ENCODE measurements at places on chromosomes 5 and 9.

GRCh38 chr5:104062621-104063377 lies 500.2 kb upstream of the NUDT12 start:
- no peak for DNase-seq

- no peak for DNase-seq
Measured at GRCh38 chr5:114789773-114790402, 379.8 kb downstream of the TRIM36 start.

GRCh38 chr9:80094176-80094771 lies 522.5 kb downstream of the TLE4 start:
- no peak for DNase-seq

DNA sequence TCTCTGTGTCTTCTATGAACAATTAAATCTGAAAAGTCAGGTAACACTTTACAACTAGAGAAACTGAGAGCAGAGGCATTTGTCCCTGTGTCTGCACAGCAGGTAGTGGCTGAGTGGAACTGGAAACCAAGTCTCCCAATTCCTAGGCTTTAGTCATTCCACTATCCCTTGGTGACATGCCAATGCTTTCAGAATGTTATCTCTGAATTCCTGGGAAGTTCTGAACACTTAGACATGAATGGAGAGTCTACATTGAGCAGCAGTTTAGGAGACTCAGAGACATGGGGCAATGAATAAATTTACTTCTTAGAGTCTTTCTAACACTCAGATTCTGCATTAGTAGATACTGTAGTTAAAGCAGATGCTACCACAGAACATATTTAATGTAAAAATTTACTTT lies 94.8 kb upstream of the APC start:
- DNase-seq = no peak

- DNase-seq = no peak
Measured at GRCh38 chr5:111667128-111667736, 89.8 kb downstream of the NREP start.

DNA sequence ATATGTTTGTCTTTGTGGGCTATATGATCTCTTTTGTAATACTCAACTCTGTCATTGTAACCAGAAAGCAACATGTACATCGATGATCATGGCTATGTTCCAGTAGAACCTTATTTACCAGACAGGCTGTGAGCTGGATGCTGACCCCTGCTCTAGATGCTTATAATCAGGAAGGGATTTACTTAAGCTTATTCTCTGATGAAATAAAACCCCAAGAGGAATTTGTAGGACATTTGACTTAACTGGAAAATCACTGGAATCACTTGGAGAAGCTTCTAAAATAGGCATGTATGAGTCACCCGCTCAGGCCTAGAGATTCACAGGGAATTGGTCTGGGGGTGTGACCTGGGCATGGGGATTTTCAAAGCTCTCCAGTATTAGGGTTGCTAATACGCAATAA lies 285.8 kb upstream of the ZNF608 start:
- no peak for DNase-seq

DNA sequence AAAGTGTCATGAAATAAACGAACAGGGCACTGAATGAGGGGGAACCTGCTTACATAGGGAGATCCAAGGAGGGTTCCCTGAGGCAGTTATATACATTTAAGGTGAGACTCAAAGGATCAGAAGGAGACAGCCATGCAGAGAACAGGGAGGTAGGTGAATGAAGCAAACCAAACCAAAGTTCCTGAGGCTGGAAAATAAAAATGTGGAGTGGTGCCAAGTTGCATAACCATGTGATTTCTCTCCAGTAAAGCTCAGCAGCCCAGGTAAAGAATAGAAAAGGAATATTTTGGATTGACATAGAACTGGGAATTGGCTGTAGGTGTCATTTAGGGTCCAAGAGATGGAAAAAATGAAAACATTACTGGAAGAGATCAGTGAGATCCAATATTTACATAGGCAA lies 110.7 kb downstream of the CAAP1 start:
- DNase-seq = no peak

DNA sequence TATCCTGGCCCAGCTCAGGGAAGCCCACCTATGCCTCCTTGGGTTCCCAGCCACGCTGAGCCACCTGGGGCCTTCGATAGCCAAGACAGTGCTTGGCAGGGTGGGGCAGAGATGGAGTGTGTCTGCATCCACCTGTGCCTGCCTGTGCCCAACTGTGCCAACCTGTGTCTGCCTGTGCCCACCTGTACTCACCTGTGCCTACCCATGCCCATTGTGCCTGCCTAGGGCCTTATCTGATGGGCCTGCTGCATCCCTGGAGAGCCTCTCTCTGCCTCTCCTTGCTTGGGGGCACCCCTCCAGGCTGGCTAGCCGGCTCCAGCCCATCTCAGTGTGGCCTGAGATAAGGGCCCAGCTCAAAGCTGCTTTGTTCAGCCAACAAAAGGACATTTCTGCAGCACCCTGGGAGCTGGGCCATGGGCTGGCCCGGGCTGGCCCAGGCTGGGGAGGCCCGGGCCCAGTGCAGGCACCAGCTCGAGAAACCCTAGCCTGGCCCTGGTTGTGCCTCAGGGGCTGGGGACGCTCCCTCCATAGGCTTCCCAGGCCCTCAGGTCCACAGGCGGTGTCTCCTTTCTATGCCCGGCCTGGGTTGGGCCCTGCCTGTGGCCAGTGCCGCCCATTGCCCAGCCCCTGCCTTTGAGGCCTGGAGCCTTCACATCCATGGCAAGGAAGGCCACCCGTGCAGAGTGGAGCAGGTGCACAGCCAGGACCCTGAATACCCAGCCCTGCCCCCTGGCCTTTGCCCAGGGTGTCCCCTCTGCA lies 37.3 kb upstream of the NOTCH1 start:
- no peak for DNase-seq

DNA sequence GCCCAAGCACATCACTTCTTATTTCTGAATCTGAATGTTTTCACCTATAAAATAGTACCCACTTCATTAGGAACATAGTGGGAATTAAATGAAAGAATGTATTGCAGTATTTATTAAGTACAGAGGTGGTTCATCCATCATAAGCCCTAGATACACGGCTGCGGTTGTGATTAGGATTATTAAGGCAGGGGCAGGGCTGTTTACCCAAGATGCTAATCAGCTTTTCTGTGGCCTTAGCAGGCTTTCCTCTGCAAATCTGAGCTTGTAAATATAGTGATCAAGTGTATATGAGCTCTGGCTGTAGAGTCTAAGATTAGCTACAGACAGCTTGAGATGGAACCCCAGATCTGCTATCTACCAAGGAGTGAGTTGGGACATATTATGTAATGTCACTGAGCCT lies 124.1 kb upstream of the ADRA1B start:
- no peak for DNase-seq

- DNase-seq = no peak
Measured at GRCh38 chr5:60185231-60186099, 291.9 kb upstream of the PDE4D start.

GRCh38 chr9:121598965-121599871 lies 52.2 kb upstream of the DAB2IP start:
- no peak for DNase-seq

- no peak for DNase-seq
Measured at GRCh38 chr5:132539716-132540115, 3.6 kb downstream of the IL5 start.

- no peak for DNase-seq
Measured at GRCh38 chr9:76373173-76373783, 20.9 kb downstream of the RFK start.

DNA sequence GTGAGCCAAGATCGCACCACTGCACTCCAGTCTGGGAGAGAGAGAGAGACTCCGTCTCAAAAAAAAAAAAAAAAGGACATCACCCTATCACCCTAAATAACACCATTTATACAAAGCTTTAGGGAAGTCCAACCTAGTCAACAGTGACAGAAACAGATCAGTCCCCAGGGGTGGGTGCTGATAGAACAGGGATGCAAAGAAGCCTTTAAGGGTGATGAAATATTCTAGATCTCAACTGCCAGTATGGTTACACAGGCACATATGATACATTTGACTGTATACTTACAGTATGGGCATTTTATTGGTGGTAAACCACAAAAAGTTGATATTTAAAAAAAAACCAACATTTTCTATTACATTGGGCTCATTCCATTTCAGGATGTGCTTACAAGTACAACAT lies 4.8 kb downstream of the RETREG1 start:
- DNase-seq = no peak

GRCh38 chr9:120559546-120559945 lies 20.4 kb downstream of the CDK5RAP2 start:
- DNase-seq = no peak

- DNase-seq = no peak
Measured at GRCh38 chr9:93680443-93681268, 104.3 kb downstream of the PHF2 start.

GRCh38 chr9:27379311-27380251 lies 82.6 kb upstream of the EQTN start:
- no peak for DNase-seq

DNA sequence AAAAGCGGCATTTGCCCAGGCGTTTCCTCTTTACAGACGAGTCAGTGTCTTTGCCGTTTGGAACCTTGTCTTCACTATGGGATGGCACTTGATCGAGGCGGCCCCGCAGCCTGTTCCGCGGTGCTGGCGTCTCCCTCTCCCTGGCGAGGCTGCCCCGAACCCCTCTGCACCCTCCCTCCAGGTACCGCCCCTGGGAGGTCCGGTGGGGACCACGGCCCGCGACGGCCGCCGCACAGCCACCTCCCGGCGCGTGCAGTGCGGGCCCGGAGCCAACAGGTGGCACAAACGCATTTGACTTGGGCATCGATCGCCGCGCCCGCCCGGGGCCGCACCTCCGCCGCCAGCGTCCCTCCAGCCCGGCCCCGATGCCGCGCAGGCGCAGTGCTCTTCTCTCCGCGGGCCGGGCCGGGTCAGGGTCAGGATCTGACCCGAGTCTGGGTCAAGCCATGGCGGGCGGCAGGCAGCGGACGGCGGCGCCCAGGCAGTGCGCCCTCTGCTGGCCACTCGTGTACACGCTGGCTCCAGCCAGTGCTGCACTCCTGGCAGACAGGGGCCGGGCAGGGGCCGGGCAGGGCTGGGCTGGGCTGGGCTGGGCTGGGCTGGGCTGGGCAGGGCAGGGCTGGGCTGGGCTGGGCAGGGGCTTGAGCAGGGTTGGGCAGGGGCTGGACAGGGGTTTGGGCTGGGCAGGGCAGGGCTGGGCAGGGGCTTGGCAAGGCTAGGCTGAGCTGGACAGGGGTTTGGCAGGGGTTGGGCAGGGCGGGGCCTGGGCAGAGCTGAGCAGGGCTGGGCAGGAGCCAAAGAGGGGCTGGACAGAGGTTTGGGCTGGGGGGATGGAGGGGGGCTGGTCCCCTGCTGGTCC lies 155.8 kb upstream of the IRX4 start:
- peak; percentile 41 for DNase-seq

DNA sequence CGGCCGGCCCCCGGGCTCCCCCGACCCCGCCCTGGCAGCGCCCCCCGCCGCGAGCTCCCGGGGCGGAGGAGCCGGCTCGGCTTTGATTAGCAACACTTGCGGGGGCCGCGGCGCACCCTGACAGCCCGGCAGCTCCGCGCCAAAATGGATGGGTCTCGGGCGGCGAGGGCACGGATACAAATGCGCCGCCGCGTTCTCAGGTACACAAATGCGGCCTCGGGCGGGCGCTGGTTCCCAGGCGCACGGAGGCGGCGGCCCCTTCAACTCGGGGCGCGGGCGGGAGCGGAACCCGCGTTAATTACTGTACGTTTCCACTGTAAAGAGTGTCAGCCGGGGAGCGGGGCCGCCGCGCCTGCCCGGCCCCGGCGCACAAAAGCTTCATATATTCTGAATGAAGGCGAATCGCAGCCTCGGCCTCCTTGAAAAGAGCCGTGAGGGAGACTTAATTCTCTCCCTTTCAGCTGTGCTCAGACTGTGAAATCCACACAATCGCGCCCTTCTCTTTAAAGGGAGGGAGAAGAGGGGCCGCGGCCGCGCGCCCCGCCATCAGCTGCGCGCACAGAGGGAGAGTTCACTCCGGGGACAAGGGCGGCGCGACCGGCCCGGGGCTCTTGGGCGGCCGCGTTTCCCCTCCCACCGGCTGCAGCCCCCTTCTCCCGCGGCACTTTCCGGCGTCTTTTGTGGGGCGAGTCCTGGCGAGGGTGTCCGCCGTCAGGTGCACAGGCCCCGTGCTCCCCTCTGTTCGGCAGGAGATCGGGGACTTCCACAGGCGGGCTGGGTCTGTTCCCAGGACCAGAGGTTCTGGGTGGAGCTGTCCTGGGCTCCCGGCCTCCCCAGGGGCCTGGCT lies 27.0 kb downstream of the MSX2 start:
- no peak for DNase-seq

- no peak for DNase-seq
Measured at GRCh38 chr5:171496456-171496855, 77.0 kb downstream of the FGF18 start.

GRCh38 chr5:72154076-72154756 lies 46.9 kb downstream of the MAP1B start:
- no peak for DNase-seq

DNA sequence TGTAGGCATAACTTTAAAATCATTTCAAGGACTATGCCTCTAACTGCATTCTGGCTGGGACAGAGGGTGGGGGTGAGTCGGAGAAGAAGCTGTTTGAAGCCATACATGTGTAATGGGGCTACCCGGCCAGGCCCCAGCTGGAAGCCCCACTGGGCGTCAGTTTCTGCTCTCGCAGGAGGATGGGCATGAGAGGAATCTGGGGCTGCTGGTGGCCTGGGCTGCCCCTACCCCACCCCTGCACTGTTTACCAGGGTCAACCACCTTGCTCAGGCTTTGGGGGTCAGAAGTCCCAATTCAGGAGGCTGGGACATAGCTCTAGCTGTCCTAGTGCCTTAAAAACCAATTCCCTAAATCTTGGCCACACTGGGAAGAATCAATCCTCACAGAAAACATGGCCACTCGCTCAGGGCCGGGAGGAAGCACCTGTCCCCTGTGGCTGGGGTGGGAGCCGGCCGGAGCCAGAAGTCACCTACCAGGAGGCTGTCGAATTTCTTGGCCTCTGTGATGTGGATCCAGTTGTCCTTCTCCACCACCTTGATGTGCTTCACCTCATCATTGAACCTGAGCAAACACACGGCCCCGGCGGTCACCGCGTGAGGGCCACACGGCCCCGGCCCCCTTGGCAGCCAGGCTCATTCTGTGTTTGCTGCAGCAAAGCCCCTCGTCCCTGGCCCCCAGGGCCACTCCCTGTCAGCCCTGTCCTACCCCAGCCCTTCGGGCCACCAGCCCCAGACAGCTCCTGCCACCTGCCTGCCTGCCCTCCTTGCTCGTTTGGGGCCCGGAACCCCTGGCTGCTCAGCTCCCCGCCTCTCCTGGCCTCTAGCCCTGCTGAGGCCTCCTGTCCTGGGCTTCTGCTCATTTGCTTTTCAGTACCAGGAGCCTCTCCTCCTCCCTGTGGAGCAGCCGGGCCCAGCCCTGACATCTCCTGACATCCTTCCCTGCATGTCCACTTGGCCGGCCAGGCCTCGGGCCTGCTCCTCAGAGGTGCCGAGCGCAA lies 33.6 kb upstream of the SARDH start:
- DNase-seq = no peak
